ENCODE measurements at places on chromosomes 6 and 20. TPM values are rescaled to one million over a fixed set of nuclear protein-coding genes. Genes with fewer than 3 reads are reported as not detected.

The HDGFL1 gene
- polyA plus RNA-seq = not detected

The DDO gene
- polyA plus RNA-seq = 0.60 TPM

The HCK gene
- 1.8 TPM for polyA plus RNA-seq

The CST5 gene
- 0.18 TPM for polyA plus RNA-seq

The OVOL2 gene
- polyA plus RNA-seq = 0.60 TPM

The TREM2 gene
- 0.53 TPM for polyA plus RNA-seq

The KCNS1 gene
- 0.55 TPM for polyA plus RNA-seq

The AVP gene
- polyA plus RNA-seq = 0.28 TPM

The CRIP3 gene
- 7.3 TPM for polyA plus RNA-seq

The THBS2 gene
- 7.3 TPM for polyA plus RNA-seq

The NDRG3 gene
- polyA plus RNA-seq = 37.4 TPM

The COL20A1 gene
- 1.2 TPM for polyA plus RNA-seq

DNA sequence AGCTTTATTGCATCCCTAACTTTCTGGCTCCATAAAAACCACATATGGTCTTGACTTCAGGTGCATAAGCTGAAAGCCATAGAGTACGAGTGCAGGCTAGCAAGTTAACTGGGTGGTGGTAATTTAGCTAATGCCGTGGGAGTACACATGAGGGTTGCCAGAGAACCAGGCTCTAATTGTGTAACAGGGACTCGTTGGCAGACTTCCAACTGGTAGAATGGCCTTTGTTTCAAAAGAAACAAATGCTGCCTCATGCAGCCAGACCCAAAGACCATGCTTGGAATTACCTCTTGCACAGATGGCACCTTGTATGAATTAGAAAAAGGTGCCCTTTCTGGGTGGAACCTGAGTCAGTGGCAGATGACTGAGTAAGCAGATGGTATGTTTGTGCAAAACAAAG is 73.2 kb downstream of the LY86 start:
- DNase-seq = no peak

DNA sequence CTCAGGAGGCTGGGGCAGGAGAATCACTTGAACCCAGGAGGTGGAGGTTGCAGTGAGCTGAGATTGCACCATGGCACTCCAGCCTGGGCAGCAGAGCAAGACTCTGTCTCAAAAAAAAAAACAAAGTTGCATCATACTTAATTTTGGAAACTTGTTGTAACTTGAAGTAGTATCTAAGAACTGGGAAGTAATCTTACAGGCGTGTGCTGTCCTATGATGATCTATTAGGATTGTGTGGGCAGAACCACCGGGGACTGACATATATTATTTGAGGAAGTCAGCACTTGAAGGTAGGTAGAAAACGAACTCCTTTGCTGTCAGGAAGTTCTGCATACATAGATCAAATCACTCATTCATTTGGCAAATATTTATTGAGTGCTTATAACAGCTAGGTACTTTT is 188.5 kb downstream of the ZNF217 start:
- no peak for DNase-seq

DNA sequence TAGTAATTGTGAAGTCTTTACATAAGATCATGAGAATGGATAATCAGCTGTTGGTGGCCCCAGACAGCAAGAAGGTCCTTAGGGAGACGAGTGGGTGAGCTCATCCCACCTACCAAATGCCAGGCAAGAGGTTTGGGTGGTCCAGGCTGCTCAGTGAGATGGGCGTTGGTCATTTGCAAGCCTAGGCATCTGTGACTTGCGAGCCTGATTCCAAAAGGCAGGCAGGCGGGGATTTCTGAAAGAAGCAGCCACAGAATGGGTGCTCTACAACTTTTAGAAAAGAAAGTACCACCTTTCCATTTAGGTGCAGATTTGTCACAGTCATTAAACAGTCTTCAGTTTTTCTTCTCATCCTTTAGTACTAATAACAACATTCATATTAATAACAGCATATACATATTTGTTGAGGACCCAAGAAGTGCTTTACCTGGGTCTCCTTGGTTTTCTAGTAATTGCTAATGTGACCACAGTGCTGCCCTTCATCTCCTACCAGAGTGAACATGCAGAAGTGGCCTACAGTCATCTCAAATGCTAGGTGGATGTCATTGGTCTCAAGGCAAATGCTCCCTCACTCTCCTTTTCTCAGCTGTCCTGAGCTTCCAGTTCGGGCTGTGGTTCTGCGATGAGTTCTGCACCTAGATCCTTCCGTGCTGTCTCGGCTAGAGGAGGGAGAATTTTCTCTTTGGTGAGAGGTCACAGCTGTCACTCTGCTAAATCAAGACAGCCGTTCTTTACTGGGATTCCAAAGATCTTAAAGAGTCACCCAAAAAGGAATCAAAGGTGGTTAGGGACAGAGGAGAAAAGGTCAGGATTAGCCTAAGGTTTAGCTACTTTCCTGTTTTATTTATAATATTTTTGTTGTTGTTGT is 2.7 kb downstream of the WRNIP1 start:
- DNase-seq = no peak

DNA sequence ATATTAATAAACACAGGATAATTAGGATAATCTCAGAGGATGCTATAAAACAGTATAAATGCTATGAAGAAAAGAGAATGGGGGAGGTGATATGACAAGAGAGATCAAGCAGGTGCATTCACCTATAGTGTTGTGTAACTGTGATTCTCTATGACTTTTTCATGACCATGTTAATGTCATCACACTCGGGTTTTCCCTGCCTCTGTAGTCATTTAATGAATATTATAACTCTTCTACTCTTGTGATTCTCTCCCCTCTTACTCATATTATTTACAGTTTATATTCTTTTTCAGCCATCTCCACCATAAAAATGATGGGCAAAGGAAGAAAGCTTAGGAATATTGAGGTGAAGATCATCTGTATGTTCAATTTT is 106.9 kb upstream of the SGK1 start:
- no peak for DNase-seq

- no peak for DNase-seq
Observed at GRCh38 chr6:44659726-44660125, 272.2 kb downstream of the CDC5L start.

DNA sequence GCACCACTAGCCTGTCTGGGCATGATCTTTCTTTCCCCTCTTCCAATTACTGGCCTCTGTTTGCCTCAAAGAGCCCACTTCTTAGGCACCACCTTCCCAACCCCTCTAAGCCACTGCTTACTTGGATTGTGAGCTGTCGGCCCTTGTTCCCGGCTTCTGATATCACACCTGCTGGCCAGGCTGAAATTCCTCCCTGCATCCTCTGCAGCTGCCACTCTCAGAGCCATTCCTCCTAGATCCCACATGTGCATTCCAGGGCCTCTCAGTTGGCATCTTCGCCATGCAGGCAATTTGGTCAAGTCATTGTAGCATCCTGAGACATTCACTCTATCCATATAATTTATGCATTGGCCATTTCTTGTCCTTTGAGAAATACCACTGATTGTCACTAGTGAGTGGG is 135.9 kb downstream of the OLIG3 start:
- no peak for DNase-seq

- DNase-seq = peak; percentile 37
Observed at GRCh38 chr6:136846046-136846445, 23.7 kb downstream of the PEX7 start.

DNA sequence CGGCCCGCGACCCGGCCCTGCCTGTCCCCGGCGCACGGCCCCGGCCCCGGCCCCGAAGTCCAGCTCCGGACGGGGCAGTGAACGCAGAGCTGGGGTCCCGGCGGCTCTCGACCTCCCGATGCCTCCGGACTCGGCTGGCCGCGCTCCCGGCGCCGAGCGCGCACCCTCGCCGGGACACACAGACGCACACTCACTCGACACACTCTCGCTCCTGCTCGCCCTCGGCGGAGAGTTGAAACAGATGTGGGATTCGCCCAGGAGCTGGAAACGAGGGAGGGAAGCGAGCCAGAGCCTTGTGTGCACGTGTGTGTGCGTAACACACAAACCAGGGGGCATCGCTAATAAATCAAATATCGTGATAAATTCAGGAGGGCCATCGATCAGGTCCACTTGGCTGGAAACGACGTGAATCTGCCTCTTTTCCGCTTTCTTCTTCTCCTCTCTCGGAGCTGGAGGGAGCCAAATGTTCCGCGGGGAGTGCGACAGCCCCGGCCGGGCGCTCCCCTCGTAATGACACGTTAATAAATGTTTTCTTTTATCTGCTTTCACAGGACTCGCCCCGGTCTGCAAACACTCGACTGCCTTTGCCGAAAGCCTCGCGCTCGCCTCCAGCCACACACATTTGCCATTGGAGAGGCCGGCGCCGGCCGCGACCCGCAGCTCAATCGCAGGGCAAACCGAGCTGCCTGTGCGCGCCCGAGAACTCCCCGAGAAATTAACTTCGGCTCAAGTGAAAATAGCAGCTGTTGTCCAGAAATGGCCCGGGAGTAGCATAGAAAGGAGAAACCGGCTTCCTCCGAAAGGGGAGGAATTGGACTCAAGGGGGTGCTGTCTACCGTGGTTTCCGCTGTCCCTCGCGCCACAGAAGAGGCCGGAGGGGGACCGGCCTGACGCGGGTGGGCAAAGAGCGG is 828 bp upstream of the SULF2 start:
- DNase-seq = peak; percentile 87

GRCh38 chr6:14146506-14147096 is 29.0 kb downstream of the CD83 start:
- DNase-seq = peak; percentile 65

- DNase-seq = no peak
Observed at GRCh38 chr6:38942442-38942841, 106.1 kb upstream of the GLP1R start.

- DNase-seq = no peak
Observed at GRCh38 chr6:135440087-135440792, 57.3 kb downstream of the AHI1 start.

- no peak for DNase-seq
Observed at GRCh38 chr6:36197739-36198221, 1.2 kb downstream of the BRPF3 start.

- DNase-seq = peak; percentile 24
Observed at GRCh38 chr6:141248021-141248799, 884.5 kb upstream of the GJE1 start.

DNA sequence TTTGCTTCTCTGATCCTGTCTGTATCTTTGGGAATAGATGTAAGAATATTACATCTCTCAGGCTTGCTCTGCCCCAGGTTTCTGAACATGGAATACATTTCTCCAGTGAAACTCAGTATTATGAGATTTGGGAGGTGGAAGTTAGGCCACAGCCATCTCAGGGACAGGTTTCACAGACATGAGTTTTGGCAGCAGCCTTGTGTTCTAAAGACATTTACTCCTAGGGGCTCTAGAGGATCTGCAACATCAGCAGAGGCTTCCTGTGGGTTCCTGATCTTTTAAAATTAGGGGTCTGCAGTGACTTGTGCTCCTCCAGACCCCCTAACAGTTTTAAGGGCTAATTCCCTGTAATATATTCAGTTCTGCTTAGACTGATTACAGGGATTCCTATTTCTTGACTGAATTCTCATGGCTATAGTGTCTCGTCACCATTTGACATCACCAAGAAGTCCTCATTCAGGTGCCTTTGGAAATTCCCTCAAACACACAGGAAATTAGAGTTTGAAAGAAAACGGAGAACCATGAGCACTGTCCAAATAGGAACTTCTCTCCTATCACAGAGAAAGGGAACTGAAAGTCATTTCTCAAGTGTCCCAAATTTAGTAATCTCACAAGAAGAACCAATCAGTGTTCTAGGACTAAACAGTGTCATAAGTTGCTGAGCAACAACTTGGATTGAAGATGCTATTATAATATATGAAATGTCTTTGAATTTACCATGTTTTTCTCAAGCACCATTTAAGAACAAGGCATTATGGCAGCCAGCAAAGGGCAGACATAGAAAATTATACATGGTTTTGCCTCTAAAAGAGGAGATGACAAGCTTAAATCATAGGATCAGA is 2.5 kb upstream of the HLA-DRA start:
- DNase-seq = no peak

DNA sequence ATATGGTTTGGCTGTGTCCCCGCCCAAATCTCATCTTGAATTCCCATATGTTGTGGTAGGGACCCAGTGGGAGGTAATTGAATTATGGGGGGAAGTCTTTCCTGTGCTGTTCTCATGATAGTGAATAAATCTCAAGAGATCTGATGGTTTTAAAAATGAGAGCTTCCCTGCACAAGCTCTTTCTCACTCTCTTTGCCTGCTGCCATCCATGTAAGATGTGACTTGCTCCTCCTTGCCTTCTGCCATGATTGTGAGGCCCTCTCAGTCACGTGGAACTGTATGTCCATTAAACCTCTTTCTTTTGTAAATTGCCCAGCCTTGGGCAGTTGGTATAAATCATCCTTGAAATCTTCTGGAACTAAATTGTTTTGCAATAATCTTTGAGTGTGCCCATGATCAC is 31.9 kb upstream of the TBX18 start:
- DNase-seq = no peak

GRCh38 chr6:148423601-148424270 is 81.1 kb downstream of the SASH1 start:
- DNase-seq = no peak

DNA sequence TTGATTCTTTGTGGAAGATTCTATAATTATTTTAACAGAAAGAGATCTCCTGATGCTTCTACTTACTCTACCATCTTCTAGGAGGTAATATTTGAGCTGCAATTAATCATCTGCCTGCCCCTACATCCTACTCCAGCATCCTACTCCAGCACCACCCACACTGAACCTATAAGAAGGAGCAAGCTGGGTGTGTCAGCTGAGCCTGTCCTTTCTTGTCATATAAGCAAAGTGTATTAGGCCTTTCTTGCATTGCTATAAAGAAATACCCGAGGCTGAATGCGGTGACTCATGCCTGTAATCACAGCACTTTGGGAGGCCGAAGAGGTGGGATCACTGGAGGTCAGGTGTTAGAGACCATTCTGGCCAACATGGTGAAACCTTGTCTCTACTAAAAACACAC is 84.2 kb upstream of the ARG1 start:
- DNase-seq = no peak

- no peak for DNase-seq
Observed at GRCh38 chr20:20375862-20376261, 8.0 kb downstream of the INSM1 start.

GRCh38 chr6:19478992-19479391 is 358.2 kb upstream of the ID4 start:
- DNase-seq = no peak

DNA sequence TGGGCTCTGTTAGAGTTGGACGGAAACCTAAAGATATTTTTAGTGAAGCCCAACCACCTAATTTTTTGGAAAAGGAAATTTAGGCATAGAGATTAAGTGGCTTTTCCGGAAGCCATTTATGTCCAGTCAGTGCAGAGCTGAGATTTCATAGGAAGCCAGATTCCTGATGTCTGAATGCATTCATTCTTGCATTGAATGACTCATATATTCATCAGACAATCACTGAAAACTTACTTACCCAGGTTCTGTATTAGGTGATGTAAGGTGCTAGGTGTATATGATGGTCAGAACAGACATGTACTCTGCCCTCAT is 4.1 kb downstream of the SH3BGRL2 start:
- no peak for DNase-seq

GRCh38 chr6:39018103-39018502 is 30.5 kb upstream of the GLP1R start:
- DNase-seq = no peak

- no peak for DNase-seq
Observed at GRCh38 chr6:24490948-24491347, 1.6 kb upstream of the GPLD1 start.

Measured in left kidney (tissue), 8 donors.